Thymus (tissue), 14 donors: ENCODE measurements at places on chromosomes 3 and 15. TPM values are rescaled to one million over a fixed set of nuclear protein-coding genes. Genes with fewer than 3 reads are reported as not detected.

Gene CHRM5
- 0.16 TPM for polyA plus RNA-seq

Gene CX3CR1
- 0.55 TPM for polyA plus RNA-seq

Gene TM4SF1
- 38.8 TPM for polyA plus RNA-seq

Gene SETD2
- 20.5 TPM for polyA plus RNA-seq

Gene ATP13A5
- polyA plus RNA-seq = 0.37 TPM

Gene STAC
- 0.80 TPM for polyA plus RNA-seq

Gene LRRC34
- polyA plus RNA-seq = 2.6 TPM

Gene PTX3
- 12.2 TPM for polyA plus RNA-seq

Gene GOLGA6L7
- polyA plus RNA-seq = 0.05 TPM

Gene PML
- polyA plus RNA-seq = 35.7 TPM

Gene ANKUB1
- not detected for polyA plus RNA-seq

Gene TMEM108
- 0.50 TPM for polyA plus RNA-seq

Gene DUOXA2
- 0.23 TPM for polyA plus RNA-seq

Gene SLC6A1
- polyA plus RNA-seq = 50.0 TPM

Gene SCAANT1
- not detected for polyA plus RNA-seq

GRCh38 chr15:86849558-86850285, 770.1 kb downstream of the AGBL1 start:
- no peak for DNase-seq

DNA sequence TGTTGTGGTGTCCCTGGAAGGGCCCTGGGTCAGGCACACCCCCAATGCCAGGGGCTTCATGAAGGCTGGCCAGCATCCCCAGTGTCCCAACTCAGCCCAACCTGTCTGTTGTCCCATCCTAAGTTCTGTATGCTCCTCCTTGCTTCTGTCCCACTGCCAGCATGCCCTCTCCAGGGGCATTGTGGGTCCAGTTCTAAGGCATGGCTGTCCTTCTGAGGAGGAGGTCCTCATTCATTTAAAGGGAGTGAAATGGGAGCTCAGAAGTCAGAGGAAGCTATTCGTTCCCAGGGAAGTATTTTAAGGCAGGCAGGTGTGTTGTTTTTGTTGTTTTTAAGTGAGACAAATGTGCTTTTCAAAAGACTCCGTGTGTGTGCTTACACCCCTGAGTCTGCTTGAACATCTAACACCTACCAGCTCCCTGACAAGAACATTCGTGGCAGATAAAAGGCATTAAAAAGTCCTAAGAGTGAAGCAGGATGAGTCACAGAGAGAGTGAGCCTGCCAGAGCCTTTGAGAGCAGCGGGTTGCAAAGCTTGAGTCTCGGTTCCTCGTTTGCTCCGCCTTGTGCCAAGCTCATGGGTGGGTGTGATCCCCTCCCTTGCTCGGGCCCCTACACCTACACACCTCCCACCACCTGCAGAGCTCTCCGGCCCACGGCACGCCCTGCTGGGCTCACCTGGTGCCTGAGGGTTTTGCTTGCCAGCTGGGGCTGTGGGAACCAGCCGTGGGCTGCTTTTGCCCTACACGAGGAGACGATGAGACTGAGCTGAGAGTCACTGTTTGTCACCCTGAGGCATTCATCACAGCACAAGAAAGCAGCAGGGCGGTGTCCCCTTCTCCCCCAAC, 183.4 kb upstream of the TOPAZ1 start:
- peak; percentile 45 for DNase-seq

DNA sequence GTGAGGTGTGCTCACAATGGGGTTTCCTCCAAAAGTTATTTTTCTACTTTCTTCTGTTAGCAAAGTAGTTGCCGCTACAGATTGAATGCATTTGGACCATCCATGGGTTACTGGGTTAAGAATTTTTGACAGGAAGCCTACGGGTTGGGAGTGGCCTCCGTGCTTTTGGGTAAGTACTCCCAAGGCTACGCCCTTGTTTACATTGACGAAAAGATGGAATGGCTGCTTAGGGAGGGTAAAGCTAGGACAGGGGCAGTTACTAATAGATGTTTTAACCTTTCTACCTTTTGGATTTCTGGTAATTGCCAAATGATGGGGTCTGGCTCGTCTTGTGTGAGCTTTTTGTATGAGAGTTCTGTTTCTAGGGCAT, 20.4 kb upstream of the ATG7 start:
- no peak for DNase-seq

- no peak for DNase-seq
These were observed 78.1 kb downstream of the ATP10A start for GRCh38 chr15:25784876-25785640.

DNA sequence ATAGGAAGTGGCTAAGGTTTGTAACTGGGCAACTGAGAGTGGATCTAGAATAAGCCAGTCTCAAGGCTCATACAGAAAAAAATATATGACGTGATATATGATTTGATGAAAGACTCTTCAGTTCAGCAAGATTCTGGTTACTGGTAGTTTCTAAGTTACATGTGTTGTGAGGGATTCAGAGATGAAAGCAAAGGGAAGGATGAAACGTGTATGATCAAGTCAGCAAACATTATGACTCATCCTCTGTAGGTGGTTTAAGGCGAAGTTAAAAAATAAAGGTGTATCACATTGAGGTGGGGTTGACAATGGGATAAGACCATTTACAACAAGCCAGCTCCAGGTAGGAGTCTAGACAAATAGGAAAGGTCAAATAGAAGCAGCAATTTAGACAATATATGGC, 16.2 kb downstream of the TERC start:
- DNase-seq = no peak

- no peak for DNase-seq
These were observed 11.1 kb downstream of the ABHD17C start for GRCh38 chr15:80706161-80706560.

- no peak for DNase-seq
These were observed 30.4 kb downstream of the RASGRF1 start for GRCh38 chr15:79060175-79060574.

DNA sequence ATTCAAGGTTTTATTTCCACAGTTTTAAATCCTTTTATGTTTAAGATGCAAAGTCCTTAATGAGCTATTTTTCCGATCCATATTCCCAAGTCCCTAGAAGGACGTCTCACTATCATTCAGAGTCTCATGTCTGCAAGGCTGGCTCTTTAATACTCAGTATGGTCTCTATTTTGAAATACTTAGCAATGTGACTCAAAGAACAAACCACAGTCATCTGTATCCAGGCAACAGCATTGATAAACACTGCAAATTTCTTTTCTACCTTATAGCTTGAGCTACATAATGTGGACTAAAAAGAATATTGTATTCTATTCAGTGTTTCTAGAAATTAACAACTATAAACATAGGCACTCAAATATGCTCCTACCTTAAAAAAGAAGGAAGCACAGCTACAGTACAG, 588.3 kb upstream of the NAALADL2 start:
- DNase-seq = no peak

GRCh38 chr15:41727143-41727542, 47.1 kb upstream of the MAPKBP1 start:
- no peak for DNase-seq

GRCh38 chr3:162269636-162270458, 773.2 kb downstream of the OTOL1 start:
- DNase-seq = no peak

GRCh38 chr15:66838671-66839239, 136.7 kb downstream of the SMAD6 start:
- no peak for DNase-seq

- no peak for DNase-seq
These were observed 5.8 kb upstream of the PLA2G4D start for GRCh38 chr15:42100021-42100800.

DNA sequence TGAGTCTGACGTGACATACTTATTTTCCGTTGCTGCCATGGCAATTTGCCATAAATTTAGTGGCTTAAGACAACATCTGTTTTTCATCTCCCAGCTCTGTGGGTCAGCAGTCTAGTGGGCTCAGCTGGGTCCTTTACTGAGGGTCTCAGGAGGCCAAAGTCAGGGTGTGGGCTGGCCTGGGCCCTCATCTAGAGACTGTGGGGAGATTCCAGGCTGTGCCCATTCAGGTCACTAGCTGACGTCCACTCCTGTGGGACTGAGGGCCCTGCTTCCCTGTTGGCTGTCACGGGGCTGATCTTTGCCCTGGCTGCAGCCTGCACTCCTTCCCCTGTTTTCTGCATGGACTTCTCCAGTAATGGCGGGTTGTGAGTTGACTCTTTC, 19.1 kb downstream of the FGD5 start:
- no peak for DNase-seq

GRCh38 chr3:148269816-148270215, 427.9 kb upstream of the AGTR1 start:
- no peak for DNase-seq

DNA sequence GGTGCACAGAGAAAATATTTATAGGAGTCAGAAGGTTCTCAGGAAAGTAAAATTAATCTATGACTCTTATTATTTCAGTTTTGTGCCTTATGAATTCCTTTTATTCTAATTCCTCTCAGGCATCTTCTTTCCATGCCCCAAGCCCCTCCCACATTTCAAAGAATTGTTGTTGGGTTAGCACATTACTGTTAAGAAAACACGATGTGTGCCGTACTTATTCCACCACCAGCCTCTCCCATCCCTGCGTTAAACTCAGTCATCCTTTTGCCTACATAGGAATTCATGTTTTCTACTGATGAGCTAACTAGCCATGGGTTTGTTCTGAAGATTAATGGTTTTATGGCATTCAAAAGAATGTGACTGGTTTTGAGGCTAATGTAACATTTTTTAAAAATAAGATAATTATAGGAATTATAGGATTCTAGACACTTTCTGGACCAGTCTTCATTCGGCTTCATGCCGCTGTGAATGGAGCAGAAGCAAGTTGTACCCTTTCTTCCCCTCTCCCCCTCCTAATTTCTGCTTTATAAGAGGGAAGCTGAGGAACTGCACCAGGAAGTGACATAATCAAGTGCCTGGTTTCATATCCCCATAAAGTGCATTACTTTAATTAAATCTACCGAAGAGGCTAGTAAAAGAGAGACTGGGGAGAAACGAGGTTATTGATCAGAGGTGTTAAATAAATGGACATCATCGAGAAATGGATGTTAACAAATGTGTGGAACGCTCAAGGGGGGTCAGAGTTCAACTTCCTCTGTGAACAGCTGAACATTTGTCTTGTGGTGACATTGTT, 12.3 kb upstream of the MB21D2 start:
- DNase-seq = no peak

GRCh38 chr3:71488391-71488809, 95.1 kb downstream of the FOXP1 start:
- no peak for DNase-seq

DNA sequence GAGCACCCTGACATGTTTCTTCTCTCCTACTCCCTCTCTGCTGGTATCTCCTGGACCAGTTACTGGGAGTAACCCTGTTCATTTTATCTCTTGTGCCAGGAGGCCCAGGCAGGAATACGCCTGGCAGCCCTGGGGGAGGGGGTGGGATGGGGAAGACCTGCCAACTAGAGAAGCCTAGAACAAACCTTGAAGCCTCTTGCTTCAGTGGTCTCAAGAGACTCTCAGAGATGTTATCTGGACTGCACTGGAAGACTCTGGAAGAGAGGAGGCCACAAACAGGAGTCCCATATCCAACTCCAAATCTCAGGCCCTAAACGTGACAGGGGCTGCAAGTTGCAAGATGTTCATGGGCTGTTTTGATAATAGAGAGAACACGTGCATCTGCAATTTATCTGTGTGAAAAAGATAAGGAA, at the start of gene EPB42:
Gene EPB42, minus strand, starts transcription at position 28 of the 413 bp plus-strand sequence. CDS start 193 bp downstream, outside the sequence.
- DNase-seq = no peak

GRCh38 chr3:2558796-2559195, 460.1 kb downstream of the CNTN4 start:
- no peak for DNase-seq

GRCh38 chr15:70799667-70800450, 36.5 kb upstream of the UACA start:
- DNase-seq = no peak

DNA sequence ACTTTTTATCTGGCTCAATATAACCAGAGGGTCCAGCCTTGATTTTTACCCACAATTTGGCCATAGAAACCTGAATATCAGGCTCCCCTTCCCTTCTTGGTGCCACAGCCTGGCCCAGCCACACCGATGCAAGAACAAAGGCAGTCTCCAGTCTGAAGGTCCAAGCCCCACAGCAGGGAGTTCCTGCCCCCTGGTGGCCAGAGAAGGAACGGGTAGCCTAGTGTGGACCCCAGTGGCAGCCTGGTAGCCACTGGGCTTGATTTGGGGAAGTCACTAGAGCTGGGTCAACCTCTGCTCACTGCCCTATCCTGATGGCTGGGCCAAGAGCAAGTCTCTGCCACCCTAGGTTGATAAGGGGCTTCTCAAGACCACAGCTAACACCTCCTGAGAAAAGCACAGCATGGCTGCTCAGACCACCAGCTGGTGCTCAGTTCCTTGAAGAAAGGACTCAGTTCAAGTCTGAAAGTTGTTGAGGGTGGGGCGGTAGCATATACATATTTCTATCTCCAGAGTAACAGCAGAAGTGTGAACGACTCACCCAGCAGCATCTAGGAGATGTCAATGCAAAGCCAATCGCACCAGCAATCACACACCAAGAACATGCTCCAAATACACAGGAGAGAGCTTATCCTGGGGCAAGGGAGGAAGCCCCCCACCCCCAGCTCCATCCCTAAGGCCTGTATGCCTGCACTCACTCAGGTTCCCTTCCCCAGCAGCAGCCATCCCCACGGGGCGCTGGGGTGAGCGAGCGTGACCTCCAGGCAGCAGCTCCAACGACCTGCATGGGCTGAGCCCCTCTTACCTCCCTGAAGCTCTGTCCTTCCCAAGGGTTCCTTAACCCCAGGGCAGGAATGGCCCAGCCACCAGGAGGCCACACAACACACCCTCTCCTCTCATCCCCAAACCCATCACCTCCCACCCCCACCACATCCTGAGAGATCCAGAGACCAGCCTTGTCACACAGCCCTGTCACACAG, 7.6 kb downstream of the PFKFB4 start:
- DNase-seq = peak; percentile 80

DNA sequence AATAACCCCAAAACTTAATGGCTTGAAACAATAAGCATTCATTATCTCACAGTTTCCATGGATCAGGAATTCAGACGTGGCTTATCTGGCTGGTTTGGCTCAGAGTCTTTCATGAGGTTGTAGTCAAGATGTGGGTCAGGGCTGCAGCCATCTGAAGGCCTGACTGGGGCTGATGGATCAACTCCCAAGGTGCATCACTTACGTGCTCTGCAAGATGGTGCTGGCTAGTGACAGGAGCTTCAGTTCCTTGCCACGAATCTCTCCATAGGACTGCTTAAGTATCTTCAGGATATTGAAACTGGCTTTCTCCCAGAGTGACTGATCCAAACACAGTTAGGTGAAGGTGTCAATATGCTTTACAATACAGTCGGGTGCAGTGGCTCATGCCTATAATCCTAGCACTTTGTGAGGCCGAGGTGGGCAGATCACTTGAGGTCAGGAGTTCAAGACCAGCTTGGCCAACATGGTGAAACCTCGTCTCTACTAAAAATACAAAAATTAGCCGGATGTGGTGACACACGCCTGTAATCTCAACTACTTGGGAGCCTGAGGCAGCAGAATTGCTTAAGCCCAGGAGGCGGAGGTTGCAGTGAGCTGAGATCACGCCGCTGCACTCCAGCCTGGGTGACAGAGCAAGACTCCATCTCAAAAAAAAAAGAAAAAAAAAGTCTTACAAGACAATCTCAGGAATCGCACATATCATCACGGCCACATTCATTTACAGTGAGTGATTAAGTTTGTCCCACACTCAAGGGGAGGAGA, 28.5 kb upstream of the PTPRG start:
- no peak for DNase-seq

GRCh38 chr3:195020921-195021320, 250.0 kb downstream of the XXYLT1 start:
- no peak for DNase-seq
